M059J (cell line): ENCODE measurements at places on chromosomes 1 and 21. TPM values are rescaled to one million over a fixed set of nuclear protein-coding genes. Genes with fewer than 3 reads are reported as not detected.

CYP4A11 gene
- not detected in 2 replicates for total RNA-seq

DNA sequence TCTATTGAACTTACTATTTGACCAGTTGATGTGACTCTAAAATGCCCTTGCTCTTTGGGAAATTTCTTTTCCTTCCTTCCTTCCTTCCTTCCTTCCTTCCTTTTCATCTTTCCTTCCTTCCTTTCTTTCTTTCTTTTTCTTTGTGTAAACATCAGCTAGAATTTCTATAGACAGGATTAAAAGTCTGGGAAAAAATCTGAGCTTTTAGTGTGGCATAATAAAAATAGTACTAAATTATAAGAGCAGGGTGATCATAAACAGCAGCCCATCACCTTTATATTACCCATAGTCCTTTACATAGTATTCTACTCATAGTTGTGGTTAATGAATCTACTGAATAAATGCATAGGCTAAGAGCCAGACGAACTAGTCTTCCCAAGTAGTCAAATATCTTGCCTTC, 281.0 kb upstream of the DAB1 start:
- DNase-seq = no peak

CLDN17 gene
- total RNA-seq = not detected in 2 replicates

GCSAML gene
- 0.42 and 0.84 TPM in 2 replicates for total RNA-seq

TNFRSF18 gene
- total RNA-seq = not detected in 2 replicates

DNA sequence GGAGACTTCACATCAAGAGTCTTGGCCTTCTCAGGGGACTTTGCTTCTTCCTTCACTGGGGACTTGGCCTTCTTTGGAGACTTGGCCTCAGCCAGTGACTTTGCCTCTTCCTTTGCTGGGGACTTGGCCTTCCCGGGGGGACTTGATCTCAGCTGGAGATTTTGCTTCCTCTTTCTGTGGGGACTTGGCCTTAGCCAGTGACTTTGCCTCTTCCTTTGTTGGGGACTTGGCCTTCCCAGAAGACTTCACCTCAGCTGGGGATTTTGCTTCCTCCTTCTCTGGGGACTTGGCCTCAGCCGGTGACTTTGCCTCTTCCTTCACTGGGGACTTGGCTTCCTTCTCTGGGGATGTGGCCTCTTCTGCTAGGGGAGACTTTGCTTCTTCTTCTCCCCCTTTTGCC, 13.5 kb upstream of the CD2 start:
- no peak for DNase-seq

- peak; percentile 55 for DNase-seq
Measured at GRCh38 chr1:56516539-56517252, 62.7 kb downstream of the PLPP3 start.

- no peak for DNase-seq
Measured at GRCh38 chr1:175138579-175138978, 54.0 kb downstream of the KIAA0040 start.

SLC30A1 gene
- 8.2 and 16.1 TPM in 2 replicates for total RNA-seq

GRCh38 chr1:223455470-223455869, 62.3 kb downstream of the CCDC185 start:
- no peak for DNase-seq

DNA sequence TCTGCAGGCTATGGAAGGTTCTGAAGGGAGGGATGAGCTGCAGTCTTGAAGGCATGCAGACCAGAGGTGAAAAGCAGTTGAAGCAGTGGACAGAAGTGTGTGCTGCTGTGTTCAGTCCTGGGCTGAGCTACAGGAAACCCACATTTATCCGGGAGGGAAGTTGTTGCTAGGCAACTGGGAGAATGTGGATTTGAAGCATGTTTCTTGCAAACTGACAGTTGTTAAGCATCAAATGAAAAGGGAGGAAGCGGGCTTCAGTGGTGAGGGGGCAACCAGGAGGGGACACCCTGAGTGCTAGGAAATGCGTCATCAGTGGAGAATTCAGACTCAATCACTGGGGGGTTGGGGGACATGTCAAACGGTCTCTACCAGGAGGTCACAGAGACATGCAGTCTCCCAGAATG, 28.7 kb downstream of the ABCA4 start:
- peak; percentile 72 for DNase-seq

GRCh38 chr1:66642992-66643391, 109.0 kb downstream of the SGIP1 start:
- DNase-seq = no peak

GJC2 gene
- total RNA-seq = 0.12 and 0.17 TPM in 2 replicates

GRCh38 chr1:181538836-181539235, 55.5 kb downstream of the CACNA1E start:
- DNase-seq = no peak

GRCh38 chr1:196357913-196358312, 250.3 kb downstream of the KCNT2 start:
- DNase-seq = no peak

DNA sequence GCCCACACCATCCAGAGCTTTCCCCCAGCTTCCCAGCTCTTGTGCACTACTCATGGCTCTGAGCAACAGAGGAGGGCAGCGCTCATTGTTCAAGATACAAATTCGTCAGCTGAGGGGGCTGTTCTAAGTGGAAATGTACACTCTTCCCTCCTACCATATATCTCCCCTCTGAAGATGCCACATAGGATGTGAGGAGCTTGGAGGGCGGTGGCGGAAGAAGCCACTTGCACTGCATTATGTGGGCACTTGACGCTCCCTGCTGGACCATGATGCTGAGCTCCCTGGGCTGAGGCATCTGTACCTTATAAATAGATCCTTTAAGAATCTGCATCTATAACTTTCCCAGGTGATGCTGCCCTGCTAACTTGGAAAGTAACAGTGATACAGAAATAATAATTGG, 477.6 kb upstream of the DEPDC1 start:
- DNase-seq = no peak

- DNase-seq = no peak
Measured at GRCh38 chr21:34728479-34728878, 59.7 kb downstream of the CLIC6 start.

GRCh38 chr1:3623441-3624199, 1.2 kb upstream of the TPRG1L start:
- no peak for DNase-seq

GRCh38 chr21:39022466-39022862, 160.8 kb downstream of the PSMG1 start:
- no peak for DNase-seq

DNA sequence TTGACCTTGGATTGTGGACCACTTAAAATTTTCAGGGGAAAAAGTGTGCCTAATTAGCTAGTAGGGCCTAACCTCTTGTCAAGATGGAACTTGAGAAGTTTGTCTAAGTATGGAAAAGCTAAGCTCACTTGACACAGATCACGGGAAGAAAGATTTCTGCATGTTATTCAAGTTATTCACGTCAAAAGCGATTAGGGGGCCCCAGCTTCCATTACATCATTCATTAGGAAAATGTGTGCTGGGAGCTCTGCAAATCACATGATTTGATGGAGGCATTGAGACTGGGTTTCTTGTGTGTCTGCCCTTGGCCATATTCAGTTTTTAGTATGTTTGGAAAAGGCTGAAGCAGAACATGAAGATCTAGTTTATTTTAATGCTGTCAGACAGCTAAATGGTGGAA, 15.5 kb upstream of the POGZ start:
- DNase-seq = no peak

DNA sequence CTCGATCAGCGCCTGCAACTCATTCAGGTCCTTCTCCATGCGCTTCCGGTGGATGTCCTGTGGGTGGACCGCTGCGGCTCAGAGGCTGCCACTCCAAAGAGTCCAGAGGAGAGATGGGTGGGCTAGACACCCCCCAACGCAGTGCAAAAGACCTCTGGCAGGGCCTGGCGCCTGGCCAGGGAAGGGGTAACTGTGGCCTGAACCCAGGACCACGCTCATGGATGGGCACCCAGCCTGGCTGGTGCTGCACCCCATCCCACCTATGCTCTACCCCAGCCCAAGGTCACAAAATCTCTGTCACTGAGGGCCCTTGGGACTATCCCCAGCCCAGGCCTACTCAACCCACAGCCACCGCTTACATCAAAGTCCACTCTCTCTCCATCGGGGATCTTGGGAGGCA, 12.2 kb downstream of the TNNT2 start:
- no peak for DNase-seq

GRCh38 chr21:45640001-45640887, 3.3 kb upstream of the PCBP3 start:
- no peak for DNase-seq

DNA sequence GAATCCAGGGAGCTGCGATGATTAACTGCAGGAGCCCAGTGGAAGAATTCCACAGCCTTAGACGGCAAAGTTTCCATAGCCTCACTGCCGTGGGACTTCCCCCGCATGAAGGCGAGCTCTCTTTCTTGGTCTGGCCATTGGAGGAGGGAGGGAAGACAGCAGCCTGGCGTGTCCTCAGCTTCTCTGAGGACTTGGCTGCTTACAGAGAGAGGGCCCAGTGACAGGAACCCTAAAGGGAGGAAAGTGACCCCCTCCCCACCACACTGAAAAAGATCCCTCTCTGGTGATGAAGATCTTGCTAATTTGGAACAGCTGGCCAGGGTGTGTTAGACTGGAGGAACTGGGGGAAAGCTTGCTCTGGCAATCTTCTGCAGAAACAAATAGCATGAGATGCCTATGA, 41.0 kb downstream of the ATP2B4 start:
- no peak for DNase-seq

DNA sequence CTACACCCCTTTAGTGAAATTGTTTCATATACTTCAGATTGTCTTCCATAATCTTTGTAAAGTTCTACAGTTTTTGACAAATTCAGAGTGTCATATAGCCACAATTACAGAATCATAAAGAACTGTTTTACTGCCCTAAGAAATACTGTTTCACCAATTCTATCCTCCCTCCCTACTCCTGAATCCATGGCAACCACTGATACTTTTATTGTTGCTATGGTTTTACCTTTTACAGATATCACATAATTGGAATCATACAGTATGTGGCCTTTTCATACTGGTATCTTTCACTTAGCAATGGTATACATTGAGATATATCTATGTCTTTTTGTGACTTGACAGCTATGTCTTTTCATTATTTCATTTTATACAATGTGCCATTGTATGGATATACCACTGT, 34.1 kb downstream of the RC3H1 start:
- DNase-seq = no peak

DNA sequence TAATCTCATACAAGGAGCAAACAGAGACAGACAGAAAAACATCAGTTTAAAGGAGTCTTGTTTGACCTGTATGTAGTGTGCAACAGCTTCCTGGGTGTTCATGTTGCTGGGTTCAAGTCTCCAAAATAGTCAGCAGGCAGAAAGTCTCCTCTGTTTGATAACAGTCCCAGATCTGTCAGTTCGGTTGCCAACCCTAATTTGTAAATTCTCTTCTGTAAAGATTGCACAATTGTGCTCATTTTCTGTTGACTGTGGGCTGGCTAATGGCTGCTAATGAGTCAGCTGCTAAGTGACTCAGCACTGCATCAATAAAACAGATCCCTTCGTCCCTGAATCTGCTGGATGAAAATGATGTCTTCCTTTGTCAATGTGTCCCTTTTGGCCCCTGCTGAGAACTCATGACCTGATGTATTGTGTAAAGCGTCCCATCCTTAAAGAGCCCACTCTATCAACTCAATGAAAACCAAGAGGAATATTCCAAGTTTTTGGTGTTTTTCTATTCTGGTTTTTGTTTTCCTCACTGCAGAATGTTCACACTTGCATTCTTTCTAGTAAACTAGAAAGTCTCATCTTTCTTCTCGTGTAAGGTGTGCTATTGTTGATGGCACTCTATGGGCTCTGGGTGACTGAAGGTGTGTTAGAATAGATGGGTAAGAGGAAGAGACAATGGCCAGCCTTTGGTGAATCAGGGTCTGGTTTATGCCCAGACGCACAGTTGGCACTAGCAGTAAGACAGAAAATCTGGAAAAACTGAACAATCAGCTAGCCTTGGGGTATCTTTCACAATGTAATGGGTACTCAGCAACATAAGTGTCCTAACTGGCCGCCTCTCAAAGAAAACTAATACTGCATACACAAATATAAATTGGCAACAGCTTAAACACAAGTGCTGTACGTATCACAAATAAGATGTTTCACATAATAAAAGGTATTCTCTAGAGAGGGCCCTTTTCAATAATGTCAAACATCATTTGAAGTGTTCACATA, 75.1 kb upstream of the SIPA1L2 start:
- peak; percentile 92 for DNase-seq
